AG20443 (cell line): ENCODE measurements at places on chromosomes 12 and 14.

DNA sequence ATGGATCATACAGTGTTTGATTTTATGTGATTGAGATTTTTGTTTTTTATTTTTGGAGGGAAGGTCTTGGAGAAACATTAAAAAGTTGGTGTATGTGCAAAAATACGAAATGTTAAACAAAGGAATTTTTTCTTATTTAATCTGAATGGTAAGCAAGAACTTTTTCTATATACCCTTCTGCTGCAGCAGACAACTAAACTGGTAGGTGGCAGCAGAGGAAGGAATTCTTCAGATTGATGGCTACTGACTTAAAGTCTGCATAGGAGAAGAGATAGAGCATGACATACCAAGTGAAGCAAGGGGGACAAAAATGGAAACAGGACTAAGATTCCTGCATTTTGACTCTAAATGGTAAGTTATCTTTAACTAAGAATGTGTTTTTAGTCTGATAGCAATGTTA lies 42.0 kb upstream of the A2ML1 start:
- DNase-seq, result peak; percentile 34

DNA sequence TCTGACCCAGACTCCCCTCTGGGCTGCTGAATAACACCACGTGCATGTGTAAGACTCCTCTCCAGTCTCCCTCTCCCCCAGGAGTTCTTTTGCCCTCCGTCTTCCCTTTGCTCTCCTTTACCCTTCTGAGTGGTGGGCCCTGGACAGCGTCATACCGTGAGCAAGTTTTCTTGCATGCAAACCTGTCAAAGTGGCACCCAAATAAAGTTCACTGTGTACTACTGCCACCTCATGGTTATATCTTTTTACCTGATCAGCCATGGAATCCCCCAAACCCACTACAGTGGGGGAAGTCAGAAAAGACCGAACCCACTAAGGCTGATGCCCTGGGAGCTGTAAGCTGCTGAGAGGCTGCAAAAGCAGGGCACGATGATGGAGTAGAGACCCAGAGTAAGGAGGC lies 131.1 kb upstream of the VRK1 start:
- no peak for DNase-seq

DNA sequence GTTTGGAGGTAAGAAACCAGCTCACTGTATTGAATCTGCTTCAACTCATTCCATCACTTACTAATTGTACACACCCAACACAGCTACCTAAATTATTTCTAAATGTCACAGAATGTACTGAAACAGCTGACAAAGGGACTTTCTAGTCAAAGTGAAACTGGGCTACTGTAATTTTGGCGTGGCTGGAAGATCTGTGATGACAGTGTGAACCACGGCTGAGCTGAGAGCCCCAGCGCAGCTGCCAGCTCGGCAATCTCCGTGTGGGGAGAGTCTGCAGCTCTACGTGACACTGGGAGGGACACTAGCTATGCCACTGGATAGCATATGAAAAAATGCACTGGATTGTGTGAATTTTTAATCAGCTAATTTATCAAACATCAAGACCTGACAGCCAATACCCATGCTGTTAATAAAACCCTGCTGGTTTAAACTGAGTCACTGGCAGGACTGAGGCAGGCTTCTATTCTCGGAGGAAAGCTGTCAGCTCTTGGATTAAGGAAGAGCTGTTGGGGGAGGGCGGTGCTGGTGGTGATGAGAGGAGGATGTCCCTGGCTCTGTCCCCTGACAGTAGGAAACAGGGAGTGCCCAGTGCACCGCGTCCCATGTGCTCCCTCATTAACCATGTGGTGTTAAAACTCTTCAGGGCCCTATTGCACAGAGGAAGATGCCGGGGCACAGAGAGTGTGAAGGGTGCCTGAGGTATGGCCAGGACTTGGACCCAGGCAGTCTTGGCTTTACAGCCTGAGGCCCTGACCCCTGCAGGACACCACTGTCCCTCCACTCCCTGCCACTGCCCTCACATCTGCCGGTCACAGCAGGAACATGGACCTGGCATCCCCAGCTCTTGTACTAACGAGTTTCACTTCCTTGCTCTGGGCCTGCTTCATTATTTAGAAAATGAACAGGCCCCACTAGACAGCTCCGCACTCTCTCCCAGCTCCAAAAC lies 13.3 kb downstream of the SLC15A4 start:
- DNase-seq, result peak; percentile 69

DNA sequence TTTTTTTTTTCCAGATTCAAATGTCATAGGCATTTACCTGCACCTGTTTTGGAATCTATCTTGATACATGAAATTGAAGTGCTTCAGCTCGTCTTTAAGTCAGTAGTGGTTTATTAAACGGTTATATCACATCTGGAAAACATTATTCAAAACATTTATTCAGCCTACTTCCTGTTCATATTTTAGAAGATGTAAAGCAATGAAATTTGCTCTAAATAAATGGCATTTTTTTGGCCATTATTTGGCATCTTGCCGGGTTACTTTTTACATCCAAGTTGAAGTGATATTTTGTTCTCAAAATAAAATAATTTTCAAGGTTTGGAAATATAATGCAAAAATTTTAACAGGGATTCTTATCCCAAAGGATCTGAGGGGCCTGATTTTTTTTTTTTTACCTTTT lies 103.1 kb downstream of the EML1 start:
- DNase-seq, result no peak

DNA sequence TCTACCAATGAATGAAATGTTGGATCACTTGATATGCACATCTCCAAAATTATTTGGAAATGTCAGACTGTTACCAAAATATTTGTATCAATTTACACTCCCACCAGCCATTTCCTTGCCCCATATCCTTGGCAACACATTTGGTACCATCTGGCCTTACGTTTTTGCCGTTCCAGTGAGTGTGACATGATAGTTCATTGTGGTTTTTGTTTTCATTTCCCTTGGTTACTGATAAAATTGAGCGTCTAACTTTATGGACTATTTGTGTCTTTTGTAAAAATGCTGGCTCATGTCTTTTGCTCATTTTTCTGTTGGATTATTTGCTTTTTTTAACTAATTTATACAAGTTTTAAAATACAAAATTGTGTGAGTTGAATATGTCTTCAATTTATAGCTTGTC lies 11.0 kb downstream of the KLHDC1 start:
- DNase-seq, result peak; percentile 14

GRCh38 chr14:55702511-55702910 lies 122.5 kb downstream of the KTN1 start:
- no peak for DNase-seq

- no peak for DNase-seq
These were observed 2.9 kb downstream of the RNF212B start for GRCh38 chr14:23240661-23241060.

DNA sequence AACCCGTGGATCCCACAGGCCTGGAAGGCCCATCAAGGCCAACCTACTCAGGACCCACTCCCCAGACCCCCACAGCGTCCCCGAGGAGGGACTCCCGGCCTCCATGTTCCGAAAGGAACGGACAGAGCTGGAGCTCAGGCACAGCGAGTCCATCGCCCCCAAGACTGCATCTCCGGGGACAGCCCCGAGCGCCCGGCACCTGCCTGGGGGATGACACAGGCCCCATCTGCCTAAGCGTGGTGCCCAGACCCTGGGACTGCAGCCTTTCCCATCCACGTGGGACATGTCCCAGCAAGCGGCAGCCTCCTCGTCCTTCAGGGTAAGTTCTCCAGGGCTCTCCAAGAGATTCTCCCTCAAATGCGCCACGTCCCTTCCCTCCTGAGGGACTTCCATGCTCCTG lies 12.1 kb upstream of the DIO3 start:
- no peak for DNase-seq

DNA sequence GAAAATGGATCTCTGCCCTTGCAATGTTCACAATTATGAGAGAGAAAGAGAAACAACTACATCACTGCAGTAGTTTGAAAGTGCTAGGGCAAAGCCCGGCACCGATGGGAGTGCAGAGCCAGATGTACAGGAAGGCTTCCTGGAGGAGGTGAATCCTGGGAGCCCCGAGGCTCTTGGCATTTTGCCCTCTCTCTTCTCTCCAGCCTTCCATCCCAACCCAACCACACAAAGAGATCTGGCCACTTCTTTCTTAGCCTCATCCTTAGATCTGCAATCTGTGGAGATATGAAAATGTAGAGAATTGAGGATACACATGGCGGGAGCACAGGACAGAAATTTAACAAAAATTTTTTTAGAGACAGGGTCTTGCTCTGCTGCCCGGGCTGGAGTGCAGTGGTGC lies 3.3 kb upstream of the PAPLN start:
- DNase-seq, result no peak
